ENCODE measurements at places on chromosomes 12 and 14.

DNA sequence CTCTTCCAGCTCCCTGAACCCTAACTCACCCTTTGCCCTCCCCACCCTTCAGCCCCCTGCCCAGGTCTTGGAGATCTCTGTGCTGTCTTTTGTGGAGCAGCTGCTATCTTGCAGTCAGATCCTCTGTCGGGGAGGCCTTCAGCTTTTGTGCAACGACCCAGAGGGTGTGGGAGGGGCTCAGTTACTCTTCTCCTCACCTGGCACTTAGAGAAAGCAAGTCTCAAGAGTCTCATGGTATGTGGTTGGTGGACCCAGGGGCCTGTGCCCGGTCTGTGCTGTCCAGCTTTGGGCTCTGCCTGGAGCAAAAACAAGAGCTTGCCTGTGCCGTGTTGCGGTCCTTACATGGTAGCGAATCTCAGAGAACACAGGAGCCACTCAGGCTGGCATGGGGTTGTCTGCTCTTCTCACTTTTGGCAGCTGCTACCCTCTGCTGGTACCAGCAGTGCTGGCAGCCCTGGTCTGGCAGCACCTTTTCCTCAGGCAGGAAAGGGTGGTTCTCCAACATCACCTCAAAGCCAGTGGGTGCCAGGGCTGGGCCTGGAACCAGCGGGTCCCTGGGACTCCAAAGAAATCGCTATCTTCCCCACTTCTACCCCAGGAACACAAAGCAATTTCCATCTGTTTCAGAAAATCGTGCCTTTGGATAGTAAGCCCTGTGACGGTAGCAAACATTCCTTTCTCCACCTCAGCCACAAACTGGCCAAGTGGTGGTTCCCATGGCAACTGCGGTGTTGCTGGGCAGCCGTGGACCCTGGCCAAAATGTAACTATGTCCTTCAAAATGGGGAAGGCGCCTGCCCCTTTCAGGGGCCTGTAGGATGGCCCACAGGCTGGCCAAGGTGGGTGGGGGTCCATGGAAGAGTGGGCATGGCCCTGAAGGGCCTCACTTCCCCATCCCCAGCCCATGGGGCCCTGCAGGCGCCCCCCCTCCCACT, 90.0 kb downstream of the RIN3 start:
- DNase-seq = peak; percentile 23

- DNase-seq = no peak
Measured at GRCh38 chr14:86597279-86597678, 1067.3 kb downstream of the FLRT2 start.

- DNase-seq = no peak
Measured at GRCh38 chr12:46903058-46903457, 77.3 kb upstream of the SLC38A4 start.

GRCh38 chr12:18468246-18469075, 207.1 kb downstream of the PIK3C2G start:
- DNase-seq = no peak

DNA sequence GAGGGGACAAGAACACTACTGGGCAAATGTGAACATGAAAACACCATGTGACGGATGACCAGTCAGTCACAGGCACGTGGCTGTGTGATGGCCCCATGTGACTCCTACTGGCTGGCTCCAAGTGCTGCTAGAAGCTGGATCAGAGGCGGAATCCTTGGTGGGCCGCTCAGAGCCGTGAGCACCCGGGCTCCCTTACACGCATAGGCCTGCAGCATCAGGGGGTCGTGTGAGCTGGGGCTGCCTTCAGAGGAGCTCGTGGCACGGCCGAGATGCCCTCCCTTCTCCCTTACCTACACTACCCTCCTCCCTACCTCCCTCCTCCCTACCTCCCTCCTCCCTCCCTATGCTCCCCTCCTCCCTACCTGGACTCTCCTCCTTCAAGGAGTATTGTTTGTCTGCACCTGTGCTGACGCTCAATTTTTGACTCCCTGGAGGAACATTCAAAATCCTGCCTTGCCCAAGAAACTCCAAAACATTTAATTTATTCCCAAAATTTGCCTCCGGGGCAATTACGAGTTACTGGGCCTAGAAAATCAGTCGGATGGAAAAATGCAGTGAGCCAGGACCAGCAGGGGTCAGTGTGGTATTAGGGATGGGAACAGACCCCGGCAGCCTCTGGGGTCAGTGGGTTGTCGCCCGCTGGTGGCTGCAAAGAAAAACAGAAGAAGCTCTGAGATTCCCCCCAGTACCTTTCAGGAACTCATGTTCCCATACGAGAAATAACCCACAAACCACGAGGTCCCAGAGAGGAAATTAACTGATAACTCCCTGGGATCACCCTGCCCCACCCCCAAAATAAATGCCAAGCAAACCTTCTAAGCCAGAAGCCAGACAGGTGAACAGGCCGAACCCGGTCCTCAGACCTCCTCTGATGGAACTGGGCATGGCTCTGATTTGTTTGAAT, 61.3 kb downstream of the C14orf132 start:
- DNase-seq = peak; percentile 70

- DNase-seq = no peak
Measured at GRCh38 chr14:74577247-74577947, 34.6 kb downstream of the LTBP2 start.

DNA sequence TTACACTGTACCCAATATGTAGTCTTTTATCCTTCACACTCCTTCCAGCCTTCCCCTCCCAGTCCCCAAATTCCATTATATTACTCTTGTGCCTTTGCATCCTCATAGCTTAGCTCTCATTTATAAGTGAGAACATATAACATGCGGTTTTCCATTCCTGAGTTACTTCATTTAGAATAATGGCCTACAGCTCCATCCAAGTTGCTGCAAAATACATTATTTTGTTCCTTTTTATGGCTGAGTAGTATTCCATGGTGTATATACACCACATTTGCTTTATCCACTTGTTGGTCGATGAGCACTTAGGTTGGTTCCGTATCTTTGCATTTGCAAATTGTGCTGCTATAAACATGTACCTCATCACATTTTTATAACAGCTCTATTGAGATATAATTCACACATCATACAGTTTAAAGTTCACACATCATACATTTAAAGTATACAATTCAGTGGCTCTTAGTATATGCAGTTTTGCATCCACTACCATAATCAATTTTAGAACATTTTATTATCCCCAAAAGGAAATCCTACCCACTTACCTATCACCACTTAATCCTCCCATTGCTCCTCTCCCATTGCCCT, 23.5 kb downstream of the RBMS2 start:
- no peak for DNase-seq

DNA sequence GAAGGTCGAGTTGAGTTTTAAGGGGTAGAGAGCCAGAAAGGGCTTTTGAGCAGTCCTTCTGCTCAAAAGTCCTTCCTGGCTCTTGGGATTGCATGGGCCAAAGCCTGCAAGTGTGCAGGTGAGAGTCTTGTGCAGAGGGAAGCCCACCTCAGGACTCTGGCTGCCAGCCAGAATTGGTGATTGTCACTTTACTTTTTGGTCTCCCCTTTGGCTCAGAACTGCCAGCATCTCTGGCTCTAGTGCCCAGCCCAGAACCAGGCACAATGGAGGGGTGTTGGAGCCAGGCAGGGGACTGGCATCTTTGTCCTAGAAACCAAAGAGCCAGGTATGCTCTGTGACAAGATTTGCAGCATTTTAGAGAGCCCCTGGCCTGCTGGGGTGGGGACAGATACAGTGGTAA, 23.5 kb downstream of the FAM222A start:
- no peak for DNase-seq

GRCh38 chr12:20189767-20190166, 178.6 kb upstream of the PDE3A start:
- DNase-seq = no peak

GRCh38 chr14:64614805-64615391, 65.1 kb downstream of the PPP1R36 start:
- DNase-seq = no peak

DNA sequence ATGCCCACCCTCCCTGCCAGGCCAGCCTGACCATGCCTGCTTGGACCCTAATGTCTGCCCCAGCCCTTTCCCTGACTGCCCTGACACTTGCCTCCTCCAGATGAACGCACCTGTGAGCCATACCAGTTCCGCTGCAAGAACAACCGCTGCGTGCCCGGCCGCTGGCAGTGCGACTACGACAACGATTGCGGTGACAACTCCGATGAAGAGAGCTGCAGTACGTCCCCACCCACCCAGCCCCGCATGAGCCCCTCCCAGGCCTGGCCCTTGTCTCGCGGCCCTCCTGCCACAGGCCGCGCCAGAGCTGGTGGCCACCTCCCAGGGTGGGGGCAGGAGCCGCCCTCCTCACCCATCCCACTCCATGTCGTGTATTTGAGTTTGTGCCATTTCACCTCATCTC, 14.3 kb upstream of the NXPH4 start:
- no peak for DNase-seq

DNA sequence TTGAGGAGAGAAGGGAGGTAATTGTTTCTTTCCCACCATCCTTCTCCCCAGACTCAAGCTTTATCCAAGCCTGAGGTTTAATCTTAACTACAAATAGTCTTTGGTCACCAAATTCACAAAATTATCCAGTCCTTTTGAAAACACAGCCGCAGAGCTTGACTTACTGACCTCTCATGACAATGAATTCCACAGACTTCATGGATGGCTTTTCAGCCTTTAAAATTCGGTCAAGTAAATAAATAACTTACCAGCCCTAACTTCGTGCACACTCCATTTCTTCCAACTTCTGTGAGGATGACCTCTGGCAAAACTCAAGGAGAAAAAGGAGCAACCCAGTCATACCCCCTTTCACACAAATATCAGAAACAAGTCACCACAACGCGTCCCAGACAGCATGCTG, 137.0 kb upstream of the CDKN3 start:
- no peak for DNase-seq

- no peak for DNase-seq
Measured at GRCh38 chr12:12546314-12546772, 16.3 kb downstream of the DUSP16 start.

- DNase-seq = no peak
Measured at GRCh38 chr14:82778008-82778590, 1244.4 kb upstream of the SEL1L start.

GRCh38 chr12:119249383-119250155, 70.8 kb downstream of the HSPB8 start:
- DNase-seq = no peak

GRCh38 chr12:88238406-88238805, 96.3 kb downstream of the TMTC3 start:
- DNase-seq = no peak

DNA sequence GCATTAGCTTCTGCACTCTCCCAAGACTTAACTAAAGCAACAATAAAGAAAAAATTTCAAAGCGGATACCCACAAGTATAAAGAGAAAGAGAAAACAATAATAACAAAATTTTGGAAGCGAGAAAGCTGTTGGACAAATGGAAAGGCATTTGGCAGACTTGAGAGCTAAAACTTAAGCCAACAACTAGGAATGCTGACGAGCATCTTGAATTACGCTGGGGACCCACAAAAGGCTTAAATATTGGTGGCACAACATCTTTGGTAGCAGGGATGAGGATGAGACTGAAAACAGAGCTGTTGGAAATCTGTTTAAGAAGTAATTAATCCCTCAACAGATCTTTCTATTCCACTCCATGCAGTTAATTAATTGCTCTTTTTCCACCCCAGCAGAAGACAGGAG, 49.8 kb downstream of the LLPH start:
- no peak for DNase-seq

GRCh38 chr14:26056036-26056616, 541.7 kb downstream of the NOVA1 start:
- no peak for DNase-seq

DNA sequence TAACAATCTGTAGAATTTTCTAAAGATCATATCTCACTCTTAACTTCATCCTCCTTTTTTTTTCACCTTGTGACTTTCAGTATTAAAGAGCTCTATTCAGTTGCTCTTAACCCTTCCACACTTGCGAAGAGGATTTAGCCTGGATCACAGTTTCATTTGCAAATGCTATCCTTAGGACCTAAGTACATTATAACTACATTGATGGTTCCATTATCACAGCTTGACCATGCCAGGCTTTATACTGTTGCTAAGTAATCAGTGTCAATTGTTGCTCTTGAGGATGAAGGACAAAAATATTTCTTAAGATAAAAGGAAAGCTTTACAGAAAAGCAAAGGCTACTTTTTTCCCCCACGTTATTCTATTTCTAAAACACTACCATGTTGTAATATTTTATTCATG, 122.2 kb downstream of the PDZRN4 start:
- no peak for DNase-seq

- no peak for DNase-seq
Measured at GRCh38 chr14:24071144-24071697, at the start of gene CPNE6. TSS of gene CPNE6 (plus strand) at chr14:24071562. CDS start at chr14:24072937, 1,375 bp downstream.

DNA sequence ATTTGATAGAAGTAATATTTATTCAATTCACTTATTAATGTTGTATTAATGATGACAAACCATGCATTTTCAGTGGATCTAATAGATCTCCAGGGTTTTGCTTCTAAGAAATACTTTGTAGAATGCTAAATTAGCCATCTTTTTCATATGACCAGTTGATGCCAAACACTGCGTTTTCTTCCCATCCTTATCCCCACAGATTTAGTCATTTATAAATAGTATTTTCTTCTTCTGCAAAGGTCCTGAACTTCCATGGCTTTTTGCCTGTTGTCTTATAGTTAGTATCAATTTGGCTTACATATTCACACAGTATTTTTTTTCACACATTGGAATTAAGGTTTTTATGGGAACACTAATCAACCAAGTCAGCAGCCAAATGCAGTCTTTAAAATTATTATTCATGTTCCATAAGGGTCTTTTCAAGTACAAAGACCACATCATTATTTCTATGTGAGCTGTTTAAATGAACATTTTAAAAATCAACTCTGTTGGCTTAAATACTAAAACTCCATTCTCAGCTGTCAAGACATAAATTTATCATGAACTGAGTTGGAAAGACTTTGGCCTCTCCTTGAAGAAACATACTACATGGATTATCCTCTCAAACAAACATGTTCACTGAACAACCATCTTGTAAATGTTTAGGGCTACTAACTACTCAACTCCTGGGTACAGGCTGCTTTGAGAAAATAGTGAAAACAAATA, 1278.4 kb upstream of the FLRT2 start:
- DNase-seq = no peak

DNA sequence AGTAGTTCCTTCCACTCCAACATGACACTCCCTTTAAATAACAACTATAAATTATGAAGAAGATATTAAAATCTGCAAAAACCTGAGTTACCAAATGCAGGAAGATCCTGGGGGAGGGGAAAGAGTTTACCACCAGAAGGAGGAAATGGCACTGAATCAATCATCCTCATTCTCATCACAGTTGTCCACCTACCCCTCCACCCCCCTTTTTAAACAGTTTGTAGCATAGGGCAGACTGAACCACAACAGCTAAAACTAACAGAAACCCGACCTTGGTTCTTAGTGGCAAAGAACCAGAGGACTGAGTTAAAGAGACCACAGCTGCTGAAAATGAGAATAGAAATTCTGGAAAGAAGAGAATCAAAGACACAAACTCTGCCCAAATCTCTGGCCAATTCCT, 189.5 kb downstream of the MED13L start:
- DNase-seq = no peak

GRCh38 chr12:106769546-106769945, 4.9 kb upstream of the RIC8B start:
- no peak for DNase-seq

- no peak for DNase-seq
Measured at GRCh38 chr14:59004012-59004411, 184.5 kb upstream of the DAAM1 start.

- DNase-seq = peak; percentile 99
Measured at GRCh38 chr12:122064025-122064777, 14.4 kb upstream of the MLXIP start.

GRCh38 chr14:101932673-101933072, 31.7 kb upstream of the DYNC1H1 start:
- DNase-seq = no peak
